ENCODE measurements at places on chromosomes 7 and 10.

DNA sequence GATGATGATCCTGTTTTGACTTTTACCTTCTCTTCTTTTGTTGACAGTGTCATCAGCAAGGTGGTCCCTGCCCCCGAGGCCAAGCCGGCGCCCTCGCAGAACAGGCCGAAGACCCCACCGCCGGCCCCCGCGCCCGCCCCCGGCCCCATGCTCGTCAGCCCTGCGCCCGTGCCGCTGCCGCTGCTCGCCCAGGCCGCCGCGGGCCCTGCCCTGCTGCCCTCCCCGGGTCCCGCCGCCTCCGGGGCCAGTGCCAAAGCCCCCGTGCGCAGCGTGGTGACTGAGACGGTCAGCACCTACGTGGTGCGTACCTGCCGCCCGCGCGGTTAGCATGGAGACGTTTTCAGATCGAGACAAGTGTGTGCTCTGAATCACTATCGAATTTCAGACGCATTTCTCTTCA, 45.5 kb upstream of the GATA3 start:
- DNase-seq: no peak

DNA sequence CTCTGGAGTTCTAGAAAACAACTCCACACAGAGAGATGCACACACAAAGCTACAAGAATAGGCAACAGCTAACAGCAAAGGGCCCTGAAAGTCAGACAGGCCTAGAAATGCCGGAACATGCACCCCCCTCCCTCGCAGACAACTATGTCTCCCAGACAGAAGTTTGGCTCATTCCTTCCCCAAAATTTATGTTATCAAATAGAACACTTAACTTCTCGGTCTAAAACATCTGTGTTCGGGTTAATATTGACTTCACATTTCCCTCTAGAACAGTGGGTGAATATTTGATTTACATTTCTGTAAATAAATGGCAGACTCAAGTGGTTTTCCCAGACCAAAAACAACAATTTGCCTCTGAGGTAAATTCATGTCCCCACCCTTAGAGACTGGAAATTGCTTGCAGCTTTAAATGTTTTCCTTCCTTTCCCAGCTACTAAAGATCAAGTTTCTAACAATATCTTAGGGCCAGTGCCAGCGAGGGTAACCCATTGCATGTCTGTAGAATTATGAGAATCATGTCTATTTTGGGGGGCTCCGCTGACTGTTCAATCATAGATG, 92.5 kb upstream of the INHBA start:
- no peak for DNase-seq

GRCh38 chr10:10320956-10321355, 696.7 kb upstream of the CELF2 start:
- DNase-seq: no peak

DNA sequence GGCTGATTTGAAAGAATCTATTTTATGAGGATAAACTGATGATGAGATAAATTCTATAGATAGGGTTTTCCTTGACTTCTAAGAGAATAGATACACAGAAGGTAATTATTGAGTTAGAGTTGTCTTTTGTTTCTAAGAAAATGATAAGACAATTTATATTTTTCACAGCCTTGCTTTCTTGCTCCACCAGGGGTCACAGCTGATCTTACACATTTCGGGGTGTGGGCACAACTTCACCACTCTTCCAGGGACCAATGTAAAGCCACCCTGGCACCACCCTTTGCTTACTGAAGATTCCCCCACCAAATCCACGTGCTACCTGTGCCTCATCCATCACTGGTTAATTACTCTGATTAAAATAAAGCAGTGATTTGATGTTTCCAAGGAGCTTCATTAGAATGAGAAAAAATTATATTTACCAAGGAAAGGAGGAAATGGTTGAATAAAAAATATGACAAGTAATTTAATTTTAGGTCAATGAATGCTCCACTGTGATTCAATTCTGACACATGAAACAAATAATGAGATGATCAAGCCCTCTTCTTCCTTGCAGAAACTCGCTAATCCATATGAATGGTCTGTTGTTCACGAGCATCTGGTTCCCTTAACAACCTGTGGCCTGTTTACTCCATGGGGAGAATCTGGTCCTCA, 177.3 kb upstream of the TNS3 start:
- no peak for DNase-seq

- no peak for DNase-seq
These were observed 6.9 kb upstream of the CALML5 start for GRCh38 chr10:5506246-5506645.

DNA sequence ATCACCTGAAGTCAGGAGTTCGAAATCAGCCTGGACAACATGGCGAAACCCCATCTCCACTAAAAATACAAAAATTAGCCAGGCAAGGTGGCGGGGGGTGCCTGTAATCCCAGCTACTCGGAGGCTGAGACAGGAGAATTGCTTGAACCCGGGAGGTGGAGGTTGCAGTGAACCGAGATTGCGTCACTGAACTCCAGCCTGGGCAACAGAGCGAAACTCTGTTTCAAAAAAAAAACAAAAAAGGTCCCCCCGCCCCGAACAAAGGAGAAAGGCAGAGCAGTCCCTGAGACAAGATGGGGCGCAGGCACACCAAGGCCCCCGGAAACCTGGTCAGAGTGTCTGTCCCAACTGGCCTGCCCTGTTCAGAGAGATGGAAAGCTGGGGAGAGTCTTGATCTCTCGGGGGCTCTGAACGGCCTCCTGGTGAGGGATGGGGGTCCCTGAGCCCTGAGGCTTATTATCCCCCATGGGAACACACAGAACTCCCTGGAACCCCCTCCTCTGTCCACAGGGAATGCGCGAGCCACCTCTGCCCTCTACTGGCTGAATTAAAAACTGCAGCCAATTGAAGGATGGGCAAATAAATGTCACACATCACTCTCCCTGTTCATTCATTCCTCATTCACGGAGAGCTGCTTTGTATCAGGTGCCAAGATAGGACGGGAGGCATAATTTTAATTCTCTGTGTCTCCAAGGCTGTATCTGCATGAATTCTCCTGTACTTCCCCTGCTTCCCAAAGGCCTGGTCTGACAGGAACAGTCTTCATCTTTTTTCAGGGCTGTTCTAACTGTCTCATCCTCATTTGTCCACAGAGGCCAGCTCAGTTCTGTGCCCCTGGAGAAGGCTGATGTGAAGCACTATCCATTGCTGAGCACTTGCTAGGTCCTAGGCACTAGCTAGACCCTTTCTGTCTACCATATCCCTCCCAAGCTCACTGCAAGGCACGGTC, 28.9 kb downstream of the MAT1A start:
- peak; percentile 21 for DNase-seq

DNA sequence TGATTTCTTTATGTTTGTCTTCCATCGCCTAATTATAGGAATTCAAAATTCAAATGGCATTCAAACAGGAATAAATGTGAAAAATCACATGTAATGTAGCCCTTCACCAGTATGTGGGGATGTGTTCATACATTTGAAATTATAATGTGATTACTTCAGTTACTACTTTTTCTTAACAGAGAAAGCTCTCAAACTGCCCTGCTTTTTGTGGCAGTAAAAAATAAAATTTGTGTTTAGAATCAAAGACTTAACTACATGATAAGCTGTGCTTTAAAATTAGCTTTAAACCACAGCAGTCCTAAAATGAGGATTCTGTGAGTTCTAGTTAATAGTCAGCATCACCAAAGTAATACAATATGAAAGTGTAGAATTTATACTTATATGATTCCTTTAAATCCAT, 7.8 kb upstream of the HERC4 start:
- peak; percentile 56 for DNase-seq

GRCh38 chr10:89701242-89702120, at the start of gene KIF20B:
TSS of gene KIF20B (plus strand) at chr10:89701590. CDS start at chr10:89705295, 3,705 bp downstream.
- DNase-seq: peak; percentile 98

GRCh38 chr7:52863652-52864051, 171.8 kb upstream of the POM121L12 start:
- no peak for DNase-seq

- peak; percentile 27 for DNase-seq
These were observed 72.6 kb upstream of the FHIP2A start for GRCh38 chr10:114749014-114749413.

- peak; percentile 62 for DNase-seq
These were observed 455.0 kb downstream of the CCSER2 start for GRCh38 chr10:84783386-84783785.

DNA sequence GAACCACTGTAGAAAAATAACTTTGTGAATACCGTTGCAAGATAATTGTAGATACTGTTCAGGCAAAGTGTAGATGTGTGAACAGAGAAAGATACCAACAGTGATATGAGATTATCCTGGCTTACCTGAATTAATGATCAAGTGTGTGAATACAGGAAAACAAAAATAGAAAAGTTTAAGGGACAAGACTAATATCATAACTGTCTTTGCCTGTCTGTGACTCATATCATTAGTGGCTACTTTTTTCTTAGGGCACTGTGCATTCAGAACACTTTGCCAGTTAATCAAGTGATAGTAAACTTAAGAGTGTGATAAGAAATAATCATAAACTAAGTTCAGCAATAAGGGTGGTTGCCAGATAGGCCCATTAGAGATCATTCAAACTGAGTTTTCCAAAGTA, 323.0 kb upstream of the LRGUK start:
- DNase-seq: no peak

- peak; percentile 36 for DNase-seq
These were observed 461.5 kb upstream of the GHITM start for GRCh38 chr10:83677795-83678194.

- peak; percentile 33 for DNase-seq
These were observed 30.3 kb downstream of the CACNA2D1 start for GRCh38 chr7:82413237-82413636.

DNA sequence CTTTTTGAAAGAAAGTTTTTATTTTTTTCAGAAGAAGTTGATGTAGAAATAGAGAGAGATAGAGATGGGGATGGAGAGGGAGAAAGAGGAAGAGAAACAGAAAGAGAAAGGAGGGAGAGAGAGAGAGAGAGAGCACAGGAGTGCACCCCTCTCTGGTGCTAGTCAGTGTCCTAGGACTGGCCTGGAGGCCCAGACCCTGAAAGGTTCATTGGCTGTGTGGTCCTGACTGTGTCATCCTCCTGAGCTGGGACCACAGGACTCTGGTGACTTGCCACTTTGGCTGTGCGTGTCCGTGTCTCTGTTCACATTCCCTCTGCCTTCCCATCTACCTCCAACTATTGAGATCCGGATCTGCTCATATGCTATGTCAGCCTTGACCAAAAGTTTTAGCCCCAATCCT, 62.1 kb upstream of the SHH start:
- no peak for DNase-seq

DNA sequence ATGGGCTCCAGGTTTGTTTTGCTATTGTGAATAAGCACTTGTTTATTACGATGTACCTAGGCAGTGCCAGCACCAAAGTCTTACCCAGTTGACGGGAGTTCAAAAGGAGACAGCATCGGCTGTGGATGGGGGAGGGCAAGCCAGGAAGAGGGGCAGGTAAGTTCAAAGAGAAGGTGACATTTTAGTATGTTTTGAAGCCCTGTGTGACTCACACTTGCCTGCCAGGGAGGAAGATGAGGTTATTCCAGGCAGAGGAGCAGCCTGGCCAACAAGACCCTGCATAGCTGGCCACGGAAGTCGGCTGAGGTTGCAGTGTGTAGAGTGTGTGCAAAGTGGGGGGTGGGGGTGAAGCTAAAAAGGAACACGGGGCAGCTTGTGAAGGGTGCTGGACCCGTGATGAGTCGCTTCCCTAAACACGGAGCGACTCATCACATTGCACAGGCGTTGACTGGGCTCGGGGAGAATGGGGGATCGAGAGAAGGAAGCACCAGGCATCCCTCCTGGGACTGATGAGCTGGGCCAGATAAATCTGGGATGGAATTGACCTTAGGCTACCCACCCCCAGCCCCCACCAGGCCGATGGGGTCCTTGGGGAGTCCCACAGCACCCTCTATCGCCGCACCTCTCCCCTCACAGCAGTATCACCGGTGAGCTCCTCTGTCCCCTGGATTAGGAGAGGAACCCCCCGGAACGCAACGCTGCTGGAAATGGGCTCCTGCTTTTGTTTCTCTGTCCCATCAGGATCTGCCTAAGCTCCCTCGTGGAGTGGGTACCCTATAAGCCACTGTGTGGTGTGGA, 97.9 kb upstream of the IKZF1 start:
- no peak for DNase-seq

- DNase-seq: peak; percentile 3
These were observed 14.0 kb upstream of the GTPBP4 start for GRCh38 chr10:974038-974784.

DNA sequence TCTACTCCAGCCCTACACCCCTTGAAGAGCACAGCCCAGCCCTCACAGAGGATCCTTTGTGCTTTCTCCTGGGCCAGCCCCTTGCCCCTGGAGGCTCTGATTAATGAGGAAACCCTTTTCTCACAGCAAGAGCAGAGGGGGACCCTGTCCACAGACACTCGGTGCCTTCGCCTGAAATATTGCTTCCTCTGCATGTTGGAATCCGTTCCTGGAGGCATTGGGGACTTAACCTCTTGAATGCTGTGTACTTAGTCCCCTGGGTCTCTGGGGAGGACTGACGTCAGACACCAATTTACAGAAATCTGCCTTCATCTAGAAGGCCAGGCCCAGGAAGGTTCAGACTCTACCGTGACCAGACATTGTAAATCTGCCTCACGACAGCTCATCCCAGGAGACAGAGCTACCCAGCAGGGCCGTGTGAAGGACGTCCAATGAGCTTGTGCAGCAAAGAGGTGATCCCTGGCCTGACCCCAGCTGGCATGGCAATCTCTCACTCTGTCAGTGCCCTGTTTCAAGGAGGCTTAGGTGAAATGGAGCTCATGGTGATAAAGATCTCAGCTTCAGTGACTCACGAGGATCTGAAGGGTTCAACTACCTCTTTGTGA, 8.1 kb upstream of the TMEM72 start:
- peak; percentile 8 for DNase-seq

DNA sequence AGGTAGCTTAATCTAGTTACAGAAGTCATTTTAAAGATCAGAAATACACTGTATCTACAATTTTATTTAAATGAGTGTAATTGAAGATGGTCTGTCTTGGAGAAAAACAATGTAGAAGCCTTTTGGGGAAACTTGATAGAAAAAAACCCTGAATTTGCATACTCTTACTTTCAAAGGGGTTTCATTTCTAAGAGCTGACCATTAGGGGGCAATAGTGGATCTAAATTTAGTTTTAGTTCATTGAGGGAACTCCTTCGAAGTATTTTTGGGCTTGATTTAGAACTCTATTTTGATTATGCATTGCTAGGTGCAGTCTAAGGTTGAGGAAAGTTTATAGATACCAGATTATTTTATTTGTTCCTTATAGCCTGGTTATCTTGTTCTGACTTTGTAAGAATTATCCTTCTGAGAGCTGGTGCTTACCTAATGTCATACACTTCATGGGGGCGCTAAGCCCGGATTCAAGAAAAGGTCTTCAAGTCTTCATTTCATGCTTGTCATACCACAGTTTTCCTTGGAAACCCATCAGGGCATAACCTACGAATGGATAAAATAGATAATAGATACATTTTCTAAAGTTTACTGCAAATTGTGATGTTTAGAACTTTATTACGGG, 69.1 kb upstream of the MXI1 start:
- DNase-seq: peak; percentile 77

GRCh38 chr7:19587291-19587690, 121.5 kb downstream of the POLR1F start:
- peak; percentile 4 for DNase-seq
